Left lung (tissue), 14 donors: ENCODE measurements at places on chromosomes 5 and 9.
A peak's percentile ranks its signal among the peaks of the same experiment; 100 is the strongest.

GRCh38 chr5:41754857-41755256 is 115.4 kb downstream of the OXCT1 start:
- DNase-seq: no peak

- no peak for DNase-seq
These were observed 55.9 kb downstream of the NSUN2 start for GRCh38 chr5:6576861-6577501.

GRCh38 chr9:132485393-132485792 is 75.4 kb downstream of the CFAP77 start:
- DNase-seq: no peak

- peak; percentile 83 for DNase-seq
These were observed 3.4 kb downstream of the IL4 start for GRCh38 chr5:132677191-132677590.

DNA sequence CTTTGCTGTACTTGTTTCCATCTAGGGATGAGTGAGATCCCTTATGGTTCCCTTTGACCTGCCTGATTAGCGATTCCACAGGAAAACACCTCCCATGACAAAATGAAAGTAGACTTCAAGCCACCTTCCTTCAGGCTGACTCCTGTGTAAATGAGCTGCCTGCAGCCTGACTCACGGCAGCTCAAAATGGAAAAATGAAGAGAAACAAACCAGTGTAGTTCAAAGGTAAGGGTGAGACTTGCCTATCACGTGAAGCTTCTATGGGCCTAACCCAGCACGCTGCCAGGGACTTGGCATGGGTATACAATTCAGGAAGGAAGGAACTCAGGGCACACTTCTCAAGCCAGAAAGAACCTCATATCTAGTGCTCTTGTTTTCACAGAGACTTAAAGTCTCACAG is 110.1 kb upstream of the LRRTM2 start:
- no peak for DNase-seq

GRCh38 chr5:37717613-37718431 is 122.0 kb downstream of the GDNF start:
- DNase-seq: peak; percentile 85

DNA sequence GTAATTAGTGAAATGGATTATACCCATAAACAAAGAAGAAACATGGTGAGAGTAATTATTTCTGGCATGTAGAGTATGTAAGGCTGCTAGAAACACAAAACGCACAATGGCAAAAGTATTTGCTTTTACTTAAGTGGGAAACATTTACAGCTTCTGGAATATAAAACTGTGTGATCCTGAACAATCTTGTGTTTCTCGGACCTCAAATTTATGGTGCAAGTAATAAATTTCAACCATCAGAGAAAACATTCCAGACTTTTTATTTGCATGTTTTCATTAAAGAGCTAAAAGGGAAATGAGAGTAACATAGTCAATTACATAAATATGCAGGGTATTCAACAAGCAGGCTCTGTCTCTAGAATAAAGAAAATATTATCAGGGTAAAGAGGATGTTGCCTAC is 17.2 kb upstream of the PRR16 start:
- DNase-seq: no peak

- DNase-seq: no peak
These were observed 100.9 kb downstream of the STRBP start for GRCh38 chr9:123167474-123167873.

DNA sequence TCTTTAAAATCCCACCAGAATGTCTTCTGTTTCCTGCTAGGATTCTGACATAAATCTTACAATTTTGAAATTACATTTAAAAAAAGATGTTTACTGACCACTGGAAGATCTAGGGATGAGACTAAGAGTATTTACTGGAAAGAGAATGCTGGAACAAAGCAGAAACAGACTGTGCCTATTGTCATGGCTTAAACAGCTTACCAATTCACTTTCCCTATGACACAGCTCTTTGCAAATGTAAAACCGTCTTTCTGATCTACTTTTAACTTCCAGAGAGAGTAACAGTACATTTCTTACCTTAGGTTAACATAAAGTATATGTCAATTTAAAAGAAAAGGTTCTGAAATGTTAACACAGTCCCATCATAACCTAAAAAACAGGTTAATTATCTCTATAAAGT is 10.7 kb downstream of the GIN1 start:
- no peak for DNase-seq

DNA sequence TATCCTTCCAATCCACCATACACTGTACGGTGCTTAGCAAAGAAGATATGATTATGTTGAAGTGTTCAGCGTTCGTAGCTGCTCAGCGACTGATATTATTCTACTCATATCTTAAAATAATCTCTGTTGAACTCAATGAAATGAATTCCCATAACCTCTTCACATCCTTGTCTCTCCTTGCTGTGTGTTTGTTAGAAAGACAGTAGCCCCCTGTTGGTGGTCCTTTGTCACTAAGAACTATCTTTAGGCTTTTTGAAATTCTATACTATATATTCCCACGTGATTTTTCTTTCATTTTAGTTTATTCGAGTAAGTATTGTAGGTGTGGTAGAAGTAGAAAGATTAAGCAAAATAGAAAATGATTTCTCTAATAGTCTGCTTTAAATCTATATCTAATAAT is 762.8 kb upstream of the WWC1 start:
- no peak for DNase-seq

DNA sequence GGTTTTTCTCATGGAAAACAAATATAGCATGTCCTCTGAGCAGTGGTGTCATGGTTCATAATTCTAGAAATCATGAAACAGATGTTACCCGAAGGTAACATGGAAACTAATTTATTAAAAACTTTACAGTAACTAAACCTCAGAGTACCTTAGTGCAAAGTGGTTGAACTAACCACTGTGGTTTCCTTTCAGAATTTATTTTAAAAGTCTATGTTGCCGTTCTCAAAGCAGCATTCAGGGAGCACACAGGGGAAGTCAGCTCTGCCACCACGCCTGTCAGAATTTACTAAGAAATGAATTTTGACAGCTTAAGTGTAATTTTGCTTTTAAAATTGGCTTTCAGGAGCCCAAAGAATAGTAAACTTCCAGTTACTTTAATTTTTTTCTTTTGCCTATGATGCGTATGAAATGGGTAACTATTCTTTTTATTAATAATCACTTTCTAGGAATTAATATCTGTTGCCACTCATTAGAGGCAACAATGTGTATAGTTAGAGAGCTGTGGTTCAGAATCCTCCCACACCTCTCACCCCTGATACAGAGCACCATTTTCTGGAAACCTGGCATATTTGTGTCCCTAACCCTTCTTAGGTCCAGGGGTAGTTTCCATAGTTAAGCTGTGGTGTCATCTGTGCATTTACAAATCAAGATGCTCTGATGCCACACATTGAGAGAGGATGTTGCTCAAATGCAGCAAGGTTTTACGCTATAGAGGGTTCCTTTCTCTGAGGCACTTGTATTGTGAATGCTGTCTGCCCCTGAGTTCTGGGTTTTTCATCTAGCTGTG is 202.6 kb downstream of the ZSWIM6 start:
- DNase-seq: no peak

GRCh38 chr5:13859270-13860065 is 85.0 kb downstream of the DNAH5 start:
- DNase-seq: no peak

DNA sequence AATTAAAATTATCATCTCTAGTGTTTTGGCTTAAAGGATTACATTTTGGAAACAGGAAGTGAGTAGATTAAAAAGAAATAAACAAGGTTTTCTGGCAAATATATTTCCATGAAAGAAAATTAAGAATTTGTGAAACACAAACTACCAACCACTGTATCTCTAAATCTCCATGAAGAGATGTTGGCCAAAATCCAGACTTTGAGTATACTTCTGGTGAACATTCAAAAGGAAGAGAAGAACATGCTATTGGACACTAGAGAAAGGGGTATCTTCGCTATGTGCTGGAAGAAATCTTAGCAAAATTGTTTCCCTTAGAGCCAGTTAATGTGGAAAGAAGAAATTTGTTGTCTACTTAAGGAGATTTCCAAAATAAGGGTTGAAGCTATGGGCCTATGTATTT is 710.4 kb upstream of the CTNND2 start:
- no peak for DNase-seq
